Stimulated activated CD8-positive, alpha-beta memory T cell treated with anti-CD3 and anti-CD28 coated beads, Interleukin-4, amount 100 ng/mL, for 4 hours (primary cell): ENCODE measurements at places on chromosomes 7 and 10.

DNA sequence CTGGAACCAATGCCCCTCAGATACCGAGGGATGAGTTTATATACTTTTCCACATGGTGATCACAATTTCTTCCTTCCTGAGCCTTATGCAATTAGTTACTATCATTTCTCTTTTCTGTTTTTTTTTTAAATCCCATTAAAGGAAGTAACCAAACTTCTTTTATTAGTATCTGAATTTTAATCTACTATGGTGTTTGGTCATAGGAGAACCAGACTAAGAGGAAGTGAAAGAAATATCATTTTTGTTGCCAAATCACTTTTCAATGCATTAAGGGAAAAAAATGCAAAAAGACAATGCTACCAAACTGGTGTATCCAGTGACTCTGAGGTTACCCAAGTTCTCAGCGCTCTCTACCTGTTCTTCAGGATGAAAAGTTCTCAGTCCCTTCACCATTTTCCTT lies 167.7 kb downstream of the NXPH1 start:
- no peak for DNase-seq

GRCh38 chr10:7314170-7314569 lies 96.7 kb downstream of the SFMBT2 start:
- no peak for DNase-seq

GRCh38 chr10:137606-138005 lies 2.4 kb downstream of the ZMYND11 start:
- no peak for DNase-seq

DNA sequence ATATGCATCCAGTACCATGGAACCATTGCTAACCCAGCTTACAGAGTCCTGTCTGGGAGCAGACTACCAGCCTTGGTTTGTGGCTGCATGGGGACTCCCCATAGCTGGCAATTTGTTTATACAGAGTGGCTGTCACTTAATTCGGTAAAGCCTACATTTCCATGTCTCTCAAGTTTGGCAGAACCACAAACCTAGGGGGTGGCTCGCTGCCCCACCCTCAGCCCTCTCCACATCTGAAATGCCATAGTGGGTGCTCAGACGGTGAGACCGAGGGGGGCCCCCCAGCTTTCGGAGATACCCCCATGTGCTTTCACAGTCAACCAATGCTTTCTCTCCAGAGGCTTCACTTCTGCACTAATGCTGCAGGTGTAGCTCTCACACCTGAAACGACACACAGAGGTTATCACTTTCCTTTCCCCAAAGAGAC lies 75.5 kb upstream of the KAT6B start:
- no peak for DNase-seq

GRCh38 chr7:41475801-41476459 lies 227.0 kb downstream of the INHBA start:
- no peak for DNase-seq

DNA sequence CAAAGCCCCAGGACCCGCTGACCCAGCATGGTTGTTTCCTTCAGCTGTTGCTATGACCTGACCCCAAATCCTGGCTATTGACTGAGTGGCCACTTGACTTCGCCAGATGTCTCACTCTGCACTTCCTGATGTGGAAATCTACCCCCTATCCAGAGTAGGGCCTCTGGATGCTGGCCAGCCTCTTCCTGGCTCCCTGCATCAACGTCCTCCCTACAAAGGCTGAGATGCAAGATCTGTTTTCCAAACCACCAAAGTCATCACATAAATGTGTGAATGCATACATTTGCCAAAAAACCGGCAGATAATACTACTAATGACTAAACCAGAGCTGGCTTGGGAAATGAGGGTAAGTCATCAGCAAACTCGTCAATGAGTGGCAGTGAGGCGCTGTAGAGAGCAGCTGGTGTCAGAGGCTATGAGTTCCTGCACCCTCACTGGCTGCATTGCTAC lies 70.4 kb downstream of the PYROXD2 start:
- DNase-seq, result no peak

- no peak for DNase-seq
Measured at GRCh38 chr10:99328579-99329303, 415 bp upstream of the CNNM1 start.

- no peak for DNase-seq
Measured at GRCh38 chr7:28986028-28986764, 28.1 kb upstream of the TRIL start.

DNA sequence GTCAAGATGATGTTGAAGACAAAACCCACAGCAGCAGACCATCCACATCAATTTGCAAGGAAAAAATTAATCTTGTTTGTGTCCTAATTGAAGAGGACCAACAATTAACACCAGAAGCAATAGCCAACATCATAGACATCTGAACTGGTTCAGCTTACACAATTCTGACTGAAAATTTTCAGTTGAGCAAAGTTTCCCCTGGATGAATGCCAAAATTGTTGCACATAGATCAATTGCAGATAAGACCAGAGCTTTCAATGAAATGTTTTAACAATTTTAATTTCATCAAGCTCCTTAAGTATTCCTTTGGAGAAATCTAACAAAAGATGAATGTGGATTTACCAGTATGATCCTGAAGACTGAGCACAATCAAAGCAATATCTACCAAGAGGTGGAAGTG lies 168.6 kb downstream of the CTNNA3 start:
- no peak for DNase-seq

DNA sequence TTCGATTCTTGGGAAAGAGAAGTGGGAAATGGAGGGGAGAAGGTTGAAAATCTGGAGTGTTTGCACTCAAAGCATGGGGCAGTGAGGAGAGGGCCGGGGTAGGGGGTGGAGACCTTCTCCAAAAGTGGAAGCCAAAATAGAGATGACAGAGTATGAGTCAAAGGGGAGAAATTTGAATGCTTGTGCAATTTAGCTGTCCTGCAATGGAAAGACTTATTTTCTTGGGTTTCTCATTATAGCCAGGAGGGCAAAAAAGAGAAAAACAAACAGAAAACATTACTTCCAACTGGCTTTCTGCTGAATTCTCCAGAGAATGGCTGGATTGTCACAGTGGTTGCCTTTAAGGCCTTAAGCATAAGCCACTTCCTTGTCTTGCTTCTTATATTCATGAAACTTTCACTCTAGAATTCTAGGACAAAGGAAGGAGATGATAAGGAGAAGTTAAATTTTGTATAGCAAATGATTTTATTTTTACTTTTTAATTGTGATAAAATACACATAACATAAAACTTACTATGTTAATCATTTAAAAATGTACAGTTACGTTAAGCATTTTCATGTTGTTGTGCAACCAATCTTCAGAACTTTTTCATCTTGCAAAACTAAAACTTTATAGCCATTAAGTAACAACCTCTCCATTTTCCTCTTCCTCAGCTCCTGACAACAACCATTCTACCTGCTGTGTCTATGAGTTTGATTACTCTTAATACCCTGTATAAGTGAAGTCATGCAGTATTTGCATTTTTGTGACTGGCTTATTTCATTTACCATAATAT lies 100.2 kb downstream of the GPR85 start:
- DNase-seq, result no peak

- DNase-seq, result no peak
Measured at GRCh38 chr10:132833421-132834111, 47.6 kb upstream of the NKX6-2 start.

DNA sequence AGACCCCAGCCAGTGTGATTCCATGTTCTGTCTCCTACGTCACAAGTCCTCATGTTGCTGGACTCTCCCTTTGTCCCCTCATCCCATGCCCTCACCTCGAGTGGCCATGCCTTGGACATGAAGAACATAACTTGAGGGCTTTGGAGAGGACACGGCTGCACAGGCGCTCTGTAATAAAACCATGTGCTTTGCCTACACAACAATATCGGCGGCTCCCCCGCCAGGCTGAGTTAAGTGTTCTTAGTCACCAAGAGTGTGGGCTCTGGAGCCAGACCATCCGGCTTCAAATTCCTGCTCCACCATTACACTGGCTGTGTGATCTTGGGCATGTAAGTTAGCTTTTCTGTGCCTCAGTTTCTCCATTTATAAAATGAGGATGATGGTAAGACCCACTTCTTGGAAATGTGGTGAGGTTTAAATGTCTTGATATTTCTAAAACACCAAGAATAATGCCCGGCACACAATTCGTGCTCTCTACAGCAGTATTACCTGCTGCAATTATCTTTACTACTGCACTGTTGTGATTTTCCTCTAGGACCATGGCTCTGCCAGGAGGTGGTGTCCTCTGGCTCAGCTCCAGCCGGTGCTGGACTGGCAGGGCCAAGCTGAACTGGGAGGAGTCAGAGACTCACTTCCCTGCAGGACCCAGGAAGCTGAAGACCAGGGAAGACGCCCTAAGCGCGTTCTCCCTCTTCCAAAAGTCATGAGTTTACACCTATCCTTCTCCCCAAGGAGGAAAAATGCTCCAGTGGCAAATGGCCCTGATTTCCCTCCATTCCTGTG lies 15.7 kb downstream of the SLIT1 start:
- no peak for DNase-seq

- no peak for DNase-seq
Measured at GRCh38 chr7:44471850-44472249, 18.6 kb downstream of the NUDCD3 start.

GRCh38 chr7:91264046-91264923 lies at the start of gene FZD1:
Gene FZD1, plus strand, starts transcription at chr7:91264433. Its CDS starts 448 bp downstream, at chr7:91264881.
- DNase-seq, result no peak

GRCh38 chr10:45418417-45418848 lies 44.4 kb downstream of the ALOX5 start:
- DNase-seq, result no peak

DNA sequence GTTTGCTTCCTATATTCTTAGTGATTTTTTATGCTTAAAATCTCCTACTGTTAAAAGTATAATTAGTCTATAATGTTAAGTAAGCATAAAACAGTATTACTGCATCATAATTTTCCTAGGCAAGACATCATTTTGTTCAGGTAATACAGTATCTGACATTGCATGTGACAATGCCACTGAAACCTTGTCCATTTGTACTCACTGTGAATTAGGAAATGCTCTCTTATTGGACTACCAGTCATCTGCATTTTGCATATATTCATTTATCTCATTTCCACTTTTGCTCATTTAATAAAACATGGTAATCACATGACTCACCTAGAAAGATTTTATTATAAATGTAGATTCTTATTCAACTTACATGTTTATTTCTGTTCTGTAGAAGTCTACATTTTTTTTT lies 379.1 kb downstream of the ETV1 start:
- no peak for DNase-seq

- DNase-seq, result no peak
Measured at GRCh38 chr7:72267291-72267800, 144.8 kb downstream of the CALN1 start.

DNA sequence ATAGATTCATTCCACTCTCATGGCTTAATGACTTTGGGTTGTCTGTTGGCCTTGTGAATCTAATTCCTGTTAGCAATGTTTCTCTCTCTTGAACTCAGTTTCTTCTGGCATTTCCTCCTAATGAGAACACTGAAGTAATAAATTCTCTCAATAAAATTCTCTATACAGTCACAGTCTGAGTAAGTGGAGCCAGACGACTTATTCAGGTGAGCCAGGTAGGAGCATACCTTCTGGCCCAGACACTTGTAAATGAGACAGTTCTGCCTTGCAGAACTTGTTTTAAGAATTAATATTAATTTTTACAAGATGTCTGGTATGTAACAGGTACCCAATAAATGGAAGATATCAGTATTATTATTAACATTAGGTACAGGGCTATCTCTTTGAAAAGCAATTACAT lies 28.6 kb upstream of the AGR2 start:
- DNase-seq, result no peak

- no peak for DNase-seq
Measured at GRCh38 chr7:50562136-50562535, 3.1 kb downstream of the DDC start.

- no peak for DNase-seq
Measured at GRCh38 chr7:17486835-17487234, 188.4 kb downstream of the AHR start.

DNA sequence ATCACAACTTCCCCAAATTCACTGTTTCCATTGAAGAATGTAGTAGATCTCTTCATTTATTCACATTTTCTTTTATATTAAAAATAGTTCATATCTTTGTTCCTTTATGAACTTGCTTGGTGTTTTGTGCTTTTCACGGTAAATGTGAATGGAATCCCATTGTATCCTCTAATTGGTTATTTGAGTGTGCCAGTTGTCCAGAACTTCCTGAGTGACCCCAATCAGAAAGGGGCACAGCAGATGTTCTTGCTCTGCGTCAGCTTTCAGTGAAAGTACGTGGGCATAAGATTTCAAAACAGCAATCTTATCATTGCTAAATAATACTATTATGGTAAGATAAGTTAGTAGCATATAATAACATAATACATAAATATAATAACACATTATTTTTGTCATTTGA lies 47.0 kb downstream of the PTPRZ1 start:
- DNase-seq, result no peak

DNA sequence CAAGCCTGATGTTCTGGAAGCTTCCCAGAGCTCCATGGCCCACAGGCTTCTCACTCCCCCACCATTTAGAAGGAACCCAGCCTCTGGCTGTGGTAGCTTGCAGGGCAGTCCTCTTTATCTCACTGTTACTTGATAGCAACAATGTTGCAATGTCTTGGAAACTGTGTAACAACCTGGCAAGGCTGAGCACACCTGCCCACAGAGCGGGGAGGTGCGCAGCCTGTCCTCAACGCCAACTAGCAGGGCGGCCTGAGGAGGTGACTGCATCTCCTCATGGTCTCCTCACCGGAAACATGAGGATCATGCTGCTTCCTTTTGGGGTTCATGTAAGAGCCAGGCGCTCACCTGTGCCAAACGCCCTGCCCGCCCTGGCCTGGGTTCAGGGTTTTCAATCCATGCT lies 43.7 kb upstream of the INSIG1 start:
- DNase-seq, result no peak

- DNase-seq, result no peak
Measured at GRCh38 chr7:108088729-108089128, 41.4 kb downstream of the LAMB4 start.

- DNase-seq, result no peak
Measured at GRCh38 chr7:12139416-12139815, 71.7 kb upstream of the TMEM106B start.

DNA sequence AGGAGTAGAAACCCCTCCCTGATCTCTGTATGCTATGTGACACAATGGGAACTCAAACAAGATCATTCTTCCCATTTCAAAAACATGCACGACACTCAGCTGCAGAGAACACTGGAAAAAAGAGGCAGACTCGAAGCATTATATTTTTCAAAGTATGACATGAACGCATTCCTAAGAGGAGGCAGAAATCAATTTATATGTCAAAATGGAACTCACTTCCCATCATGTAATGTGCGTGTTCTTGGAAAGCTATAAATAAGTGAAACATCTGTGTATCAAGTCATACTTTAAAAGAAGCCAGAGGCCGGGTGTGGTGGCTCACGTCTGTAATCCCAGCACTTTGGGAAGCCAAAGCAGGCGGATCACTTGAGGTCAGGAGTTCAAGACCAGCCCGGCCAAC lies 142.7 kb downstream of the ICA1 start:
- DNase-seq, result no peak

- no peak for DNase-seq
Measured at GRCh38 chr10:104036069-104036384, 49.7 kb downstream of the COL17A1 start.

- DNase-seq, result no peak
Measured at GRCh38 chr10:44362866-44363711, 21.8 kb downstream of the CXCL12 start.

- no peak for DNase-seq
Measured at GRCh38 chr10:34864149-34865067, 49.3 kb upstream of the PARD3 start.

GRCh38 chr10:84547616-84548015 lies 219.2 kb downstream of the CCSER2 start:
- DNase-seq, result no peak

- no peak for DNase-seq
Measured at GRCh38 chr10:35182631-35183510, 56.2 kb downstream of the CREM start.

- DNase-seq, result no peak
Measured at GRCh38 chr7:29495653-29496052, 68.0 kb upstream of the PRR15 start.

GRCh38 chr7:69912141-69912540 lies 313.9 kb downstream of the AUTS2 start:
- no peak for DNase-seq
